ENCODE measurements at places on chromosomes 12 and 14.

DNA sequence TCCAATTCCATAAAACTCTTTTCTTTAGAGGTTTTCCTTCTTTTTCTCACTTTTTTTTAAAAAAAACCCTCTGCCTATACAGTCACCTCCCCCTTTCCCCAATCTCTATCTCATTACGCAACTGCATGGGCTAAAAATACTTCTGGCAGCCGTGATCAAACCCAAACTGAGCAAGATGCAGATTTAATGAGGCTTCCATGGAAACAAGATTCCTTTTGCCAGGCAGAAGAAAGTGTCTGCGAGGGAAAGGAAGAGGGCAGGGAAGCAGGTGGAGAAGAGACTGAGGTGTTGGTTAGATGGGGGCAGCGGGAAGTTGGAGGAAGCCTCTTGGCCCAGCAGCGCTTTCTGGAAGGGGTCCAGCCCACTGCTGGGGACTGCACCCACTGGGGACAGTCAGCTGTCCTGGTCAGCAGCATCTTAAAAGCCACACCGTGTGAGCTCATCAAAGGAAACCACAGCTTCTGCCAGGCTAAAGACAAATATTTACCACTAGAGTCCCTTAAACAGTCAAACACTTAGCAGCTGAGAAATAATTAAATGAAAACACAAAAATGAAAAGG, 90.4 kb downstream of the SLC8A3 start:
- no peak for DNase-seq

DNA sequence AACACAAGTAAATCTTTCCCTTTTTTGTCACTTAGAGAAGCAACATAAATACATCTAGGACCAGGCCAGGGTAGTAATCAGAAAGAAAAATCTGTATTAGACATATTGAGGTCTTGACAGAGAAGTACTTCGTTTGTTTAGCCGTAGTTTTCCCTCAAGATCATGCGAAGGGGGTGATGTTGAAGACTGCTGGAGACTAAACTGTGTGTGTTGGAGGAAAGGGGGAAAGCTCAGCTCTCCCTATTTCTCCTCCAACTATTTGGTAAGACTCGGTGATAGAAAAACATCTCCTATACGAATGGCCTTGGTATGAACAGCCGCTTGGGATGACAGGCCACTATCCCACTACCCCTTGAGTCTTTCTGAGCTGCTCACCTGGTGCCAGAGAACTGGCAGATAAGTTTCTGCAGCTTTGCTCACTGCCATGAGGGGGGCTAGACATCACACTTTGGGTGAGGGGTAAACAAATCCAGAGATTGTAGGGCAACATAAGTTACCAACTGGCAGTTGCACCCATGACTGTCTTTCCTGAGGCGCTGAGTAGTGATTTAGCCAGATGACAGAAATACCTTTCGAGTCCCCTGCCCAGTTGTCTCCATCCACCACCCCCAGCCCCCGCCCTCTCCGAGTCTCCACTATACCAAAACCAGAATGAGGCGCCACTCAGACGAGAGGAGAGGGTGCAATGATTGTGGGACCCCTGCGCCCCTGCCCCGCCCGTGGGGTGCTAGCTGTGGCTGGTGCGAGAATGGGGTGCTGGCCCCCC, 685 bp downstream of the VAMP1 start:
- no peak for DNase-seq

- no peak for DNase-seq
These were observed 94.5 kb downstream of the PLXNC1 start for GRCh38 chr12:94242901-94243300.

- DNase-seq: no peak
These were observed 130.1 kb downstream of the PRKCH start for GRCh38 chr14:61451491-61451890.

DNA sequence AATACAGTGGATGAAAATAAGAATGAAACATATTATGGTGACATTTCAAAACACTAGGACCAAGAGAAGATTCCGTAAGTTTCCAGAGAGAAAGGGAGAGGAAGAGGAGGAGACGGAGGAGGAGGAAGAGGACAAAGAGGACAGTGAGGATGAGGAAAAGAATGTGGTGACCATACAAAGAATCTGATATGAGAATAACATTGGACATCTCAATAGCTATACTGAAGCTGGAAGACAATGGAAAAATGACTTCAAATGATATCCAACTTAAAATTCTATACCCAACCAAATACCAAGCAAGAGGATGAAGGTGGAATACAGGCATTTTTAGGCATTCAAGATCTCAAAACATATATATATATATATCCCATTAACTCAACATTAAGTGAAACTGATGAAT, 173.4 kb downstream of the PAWR start:
- DNase-seq: no peak

- no peak for DNase-seq
These were observed 67.7 kb downstream of the BCL2L14 start for GRCh38 chr12:12138203-12139154.

DNA sequence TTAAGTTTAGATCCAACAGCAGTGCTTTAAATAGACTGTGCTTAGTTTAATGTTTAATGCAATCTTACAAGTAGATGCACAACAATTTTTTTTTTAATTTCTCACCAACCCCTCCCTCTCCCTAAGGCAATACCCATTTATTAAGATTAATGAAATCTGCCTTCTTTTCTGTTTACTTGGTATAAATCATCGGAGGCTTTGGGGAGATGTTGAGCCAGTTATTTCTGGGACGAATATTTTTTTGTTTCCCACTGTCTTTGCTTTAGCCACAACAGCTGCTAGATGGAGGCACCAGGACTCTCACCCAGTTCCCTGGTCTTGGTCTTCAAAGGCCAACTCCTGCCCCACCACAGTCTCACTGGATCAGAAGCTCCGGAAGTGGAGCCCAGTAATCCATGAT, 113.4 kb downstream of the PLXNC1 start:
- DNase-seq: no peak

GRCh38 chr14:35855876-35856481, 29.8 kb downstream of the BRMS1L start:
- DNase-seq: no peak

DNA sequence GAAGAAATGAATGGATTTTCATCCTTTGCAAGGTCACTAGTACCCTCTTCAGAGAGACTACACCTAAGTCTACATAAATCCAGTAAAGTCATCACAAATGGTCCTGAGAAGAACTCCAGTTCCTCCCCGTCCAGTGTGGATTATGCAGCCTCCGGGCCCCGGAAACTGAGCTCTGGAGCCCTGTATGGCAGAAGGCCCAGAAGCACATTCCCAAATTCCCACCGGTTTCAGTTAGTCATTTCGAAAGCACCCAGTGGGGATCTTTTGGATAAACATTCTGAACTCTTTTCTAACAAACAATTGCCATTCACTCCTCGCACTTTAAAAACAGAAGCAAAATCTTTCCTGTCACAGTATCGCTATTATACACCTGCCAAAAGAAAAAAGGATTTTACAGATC, 40.8 kb downstream of the SPATA7 start:
- DNase-seq: no peak

- no peak for DNase-seq
These were observed 198.0 kb upstream of the RTL1 start for GRCh38 chr14:101101456-101102056.

DNA sequence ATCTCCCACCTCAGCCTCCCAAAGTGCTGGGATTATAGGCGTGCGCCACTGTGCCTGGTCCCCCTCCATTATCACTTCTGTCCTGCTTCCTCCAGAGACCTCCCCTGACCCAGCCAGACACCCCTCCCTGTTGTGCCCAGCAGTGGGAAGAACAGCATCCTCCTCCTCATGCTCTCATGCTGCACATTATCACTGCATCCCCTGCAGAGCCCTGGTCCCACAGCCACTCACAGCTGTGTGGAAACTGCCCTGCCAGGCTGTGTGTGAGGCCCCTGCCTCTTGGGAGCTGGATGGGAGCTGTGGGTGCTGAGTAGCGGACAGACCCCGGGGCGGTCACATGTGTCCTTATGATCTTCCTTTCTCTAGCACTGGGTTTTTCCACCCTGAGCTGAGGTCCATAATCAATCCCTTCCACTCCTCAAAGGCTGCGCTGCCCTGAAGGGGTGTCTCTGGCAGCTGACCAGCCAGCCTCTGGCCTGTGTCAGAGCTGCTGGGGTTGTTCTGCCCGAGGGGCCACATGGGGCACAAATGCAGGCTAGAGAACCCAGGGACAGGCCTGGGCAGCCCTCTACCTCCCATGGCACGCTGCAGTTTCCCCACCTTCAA, 9.2 kb downstream of the HIP1R start:
- DNase-seq: no peak

GRCh38 chr12:97313471-97314190, 149.0 kb upstream of the RMST start:
- DNase-seq: no peak
